ENCODE measurements at places on chromosomes 6 and 20. TPM values are rescaled to one million over a fixed set of nuclear protein-coding genes. Genes with fewer than 3 reads are reported as not detected.
A peak's percentile ranks its signal among the peaks of the same experiment; 100 is the strongest.

Gene TAP2
- 8.0 TPM for total RNA-seq

Gene TCP11
- total RNA-seq, result not detected

Gene NR2E1
- not detected for total RNA-seq

Gene COL9A1
- total RNA-seq, result 0.33 TPM

Gene GRIK2
- 16.6 TPM for total RNA-seq

Gene SLC35D3
- not detected for total RNA-seq

Gene RPS6KA2
- total RNA-seq, result 72.2 TPM

Gene CYB5R4
- 6.4 TPM for total RNA-seq

Gene HAO1
- not detected for total RNA-seq

Gene CFB
- total RNA-seq, result 21.4 TPM

Gene FOXP4
- total RNA-seq, result 42.4 TPM

Gene GUCA1A
- total RNA-seq, result not detected

Gene KIF25
- not detected for total RNA-seq

Gene ARG1
- not detected for total RNA-seq

GRCh38 chr20:31566658-31567379 lies 38.3 kb upstream of the ID1 start:
- DNase-seq, result peak; percentile 89

GRCh38 chr20:56422076-56422823 lies 10.2 kb downstream of the CASS4 start:
- no peak for DNase-seq

DNA sequence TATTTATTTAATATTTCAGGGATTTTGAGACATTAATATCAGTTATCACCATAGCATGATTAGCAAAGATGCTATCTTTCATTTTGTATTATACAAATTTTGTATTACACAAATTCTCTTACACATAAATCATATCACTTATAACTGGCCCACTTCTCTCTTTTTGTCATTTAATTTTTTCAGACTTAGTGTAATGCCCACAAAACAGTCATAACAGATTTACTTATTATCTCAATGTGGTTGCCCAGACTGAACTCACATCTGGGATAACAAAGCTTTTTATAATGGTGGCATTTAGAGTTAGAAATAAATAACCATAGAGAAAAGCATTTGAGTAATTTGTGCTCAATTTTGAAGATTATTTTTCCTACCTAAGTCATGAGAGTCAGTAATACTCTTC lies 148.3 kb downstream of the TFAP2B start:
- no peak for DNase-seq

GRCh38 chr6:110331816-110332215 lies 26.3 kb downstream of the METTL24 start:
- DNase-seq, result no peak

- no peak for DNase-seq
Measured at GRCh38 chr20:47033665-47034064, 139.0 kb downstream of the EYA2 start.

- DNase-seq, result no peak
Measured at GRCh38 chr6:160275511-160276003, 16.9 kb upstream of the SLC22A2 start.

GRCh38 chr6:170011204-170012036 lies 260.0 kb downstream of the ERMARD start:
- peak; percentile 32 for DNase-seq

DNA sequence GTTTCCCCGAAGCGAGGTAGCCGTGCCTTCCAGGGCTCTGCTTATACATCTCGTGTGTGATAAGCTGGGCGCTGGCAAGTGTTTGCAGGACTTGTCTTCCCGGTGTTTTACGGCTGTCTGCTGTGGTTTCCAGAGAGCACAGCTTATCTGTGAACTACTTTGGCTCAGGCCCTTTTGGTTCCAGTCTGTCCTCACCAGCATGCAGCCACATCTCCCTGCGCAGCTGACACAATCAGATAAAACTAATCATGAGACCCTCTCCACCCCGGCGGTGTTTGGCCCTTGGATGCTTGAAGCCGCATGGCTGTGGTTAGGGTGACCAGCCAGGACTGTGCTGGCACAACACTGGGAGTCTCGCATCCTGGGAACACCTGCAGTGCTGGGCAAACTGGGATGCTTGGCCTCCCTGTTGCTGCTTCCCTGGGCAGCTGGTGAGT lies 241.8 kb upstream of the FOXQ1 start:
- no peak for DNase-seq

DNA sequence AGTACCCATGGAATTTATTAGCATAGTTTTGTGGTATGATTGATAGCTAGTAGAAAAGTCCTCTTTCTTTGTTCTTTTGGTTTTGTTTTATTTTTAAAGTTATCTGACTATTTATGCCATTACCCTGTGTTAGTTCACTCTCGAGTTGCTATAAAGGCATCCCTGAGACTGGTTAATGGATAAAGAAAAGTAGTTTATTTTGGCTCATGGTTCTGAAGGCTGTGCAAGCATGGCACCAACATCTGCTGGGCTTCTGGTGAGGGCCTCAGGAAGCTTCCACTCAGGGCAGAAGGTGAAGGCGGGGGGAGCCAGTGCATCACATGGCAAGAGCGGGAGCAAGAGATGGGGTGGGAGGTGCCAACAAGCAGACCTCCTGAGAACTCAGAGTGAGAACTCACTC lies 166.5 kb downstream of the MTHFD1L start:
- DNase-seq, result no peak

- no peak for DNase-seq
Measured at GRCh38 chr6:150567380-150567779, 32.3 kb upstream of the PLEKHG1 start.

GRCh38 chr20:2814076-2814475 lies 711 bp upstream of the C20orf141 start:
- DNase-seq, result no peak

- no peak for DNase-seq
Measured at GRCh38 chr6:91523511-91523910, 936.6 kb upstream of the MAP3K7 start.

DNA sequence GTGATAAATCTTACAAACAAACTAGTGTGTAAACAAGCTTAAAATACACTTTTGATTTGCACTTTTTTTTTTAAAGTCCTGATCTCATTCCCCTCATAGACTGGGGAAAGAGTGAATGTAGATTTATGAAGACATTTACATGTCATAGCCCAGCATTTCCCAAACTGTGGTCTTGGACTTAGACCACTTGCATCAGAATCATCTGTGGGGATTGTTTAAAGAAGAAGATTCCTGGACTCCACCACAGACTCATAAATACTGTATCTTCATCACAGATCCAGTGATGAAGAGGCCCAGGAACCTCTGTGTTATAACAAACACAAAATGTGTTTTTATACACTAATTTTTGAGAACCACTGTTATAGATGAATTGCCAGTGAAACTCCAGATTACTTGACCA lies 99.5 kb downstream of the KCNQ5 start:
- DNase-seq, result no peak

DNA sequence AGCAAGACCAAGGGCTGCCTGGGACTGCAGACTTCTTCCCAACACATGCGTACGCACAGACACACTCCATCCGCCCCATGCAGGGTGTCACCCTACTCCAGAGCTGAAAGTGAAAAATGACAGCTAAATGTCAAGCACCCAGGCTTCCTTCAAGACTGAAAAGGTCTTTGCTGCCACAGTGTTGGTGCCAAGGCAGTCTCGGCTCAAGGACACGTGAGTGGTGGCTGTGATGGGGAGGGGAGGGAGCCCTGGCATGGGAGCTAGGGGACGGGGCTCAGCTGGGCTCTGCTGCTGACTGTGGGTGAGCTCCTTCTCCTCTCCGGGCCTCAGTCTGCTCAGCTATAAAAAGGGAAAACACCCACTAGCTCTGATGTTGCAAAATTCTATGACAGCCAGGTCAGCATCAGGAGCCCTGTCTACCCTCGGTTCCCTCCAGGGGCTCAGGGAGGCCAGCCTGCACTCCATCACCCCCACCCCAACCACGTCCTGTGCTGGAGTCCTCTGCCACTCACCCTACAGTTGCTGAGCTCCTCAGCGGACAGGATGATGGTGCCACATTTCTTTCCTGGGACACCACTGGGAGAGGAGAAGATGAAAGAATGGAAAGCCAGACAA lies 47.6 kb downstream of the CPNE5 start:
- DNase-seq, result no peak

- DNase-seq, result no peak
Measured at GRCh38 chr6:96716221-96716620, 121.1 kb downstream of the GPR63 start.

- no peak for DNase-seq
Measured at GRCh38 chr6:170448317-170448716, 104.8 kb downstream of the PSMB1 start.

DNA sequence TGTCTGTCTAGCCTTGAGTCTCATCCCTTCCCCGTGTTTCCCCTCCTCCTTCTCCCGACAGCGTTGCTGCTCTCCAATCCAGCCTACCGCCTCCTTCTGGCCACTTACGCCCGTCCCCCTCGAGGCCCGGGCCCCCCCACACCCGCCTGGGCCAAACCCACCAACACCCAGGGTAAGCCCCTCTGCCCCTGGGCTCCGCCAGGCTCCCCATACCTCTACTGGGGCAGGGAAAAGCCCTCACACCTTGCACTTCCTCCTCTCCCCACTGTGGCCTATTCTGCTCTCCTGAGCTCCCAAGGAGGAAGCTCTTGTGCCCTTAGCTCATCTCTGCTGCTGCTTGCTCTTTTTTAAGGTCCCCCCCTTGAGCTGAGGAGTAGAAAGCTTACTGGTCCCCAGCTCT lies 11.0 kb downstream of the DDR1 start:
- no peak for DNase-seq

GRCh38 chr20:62305149-62305764 lies 2.5 kb downstream of the ADRM1 start:
- DNase-seq, result peak; percentile 67

GRCh38 chr20:60395991-60396390 lies 437.8 kb downstream of the CDH26 start:
- no peak for DNase-seq

DNA sequence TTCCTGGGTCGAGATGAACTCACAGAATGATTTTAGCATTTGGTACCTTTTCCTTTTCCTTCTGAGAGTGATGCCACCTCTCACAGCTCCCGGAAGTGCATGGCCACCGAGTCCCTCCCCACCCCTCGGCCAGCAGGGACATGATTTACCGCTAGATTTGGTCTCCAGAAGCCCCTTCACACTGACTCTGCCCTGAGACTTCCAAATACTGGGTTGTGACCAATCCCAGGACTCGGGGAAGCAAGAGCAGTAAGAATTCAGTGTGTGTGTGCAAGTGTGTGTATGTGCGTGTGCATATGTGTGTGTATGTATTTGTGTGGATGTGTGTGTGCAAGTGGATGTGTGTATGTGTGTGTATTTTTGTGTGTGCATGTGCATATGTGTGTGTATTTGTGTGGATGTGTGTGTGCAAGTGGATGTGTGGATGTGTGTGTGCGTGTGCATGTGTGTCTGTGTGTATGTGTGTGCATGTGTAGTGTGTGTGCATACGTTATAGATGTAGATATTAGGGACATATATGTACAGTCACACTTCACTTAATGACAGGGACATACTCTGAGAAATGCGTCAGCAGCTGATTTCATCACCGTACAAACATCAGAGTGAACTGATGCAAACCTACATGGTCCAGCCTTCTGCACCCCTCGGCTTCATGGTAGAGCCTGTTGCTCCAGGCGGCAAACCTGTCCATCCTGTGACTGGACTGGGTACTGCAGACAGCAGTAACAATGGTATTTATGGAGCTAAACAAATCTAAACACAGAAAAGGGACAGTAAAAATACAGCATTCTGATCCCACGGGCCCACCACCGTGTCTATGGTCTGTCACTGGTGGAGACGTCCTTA lies 374.5 kb downstream of the TAF4 start:
- DNase-seq, result no peak

- DNase-seq, result no peak
Measured at GRCh38 chr6:52390361-52390727, 28.4 kb downstream of the PAQR8 start.

DNA sequence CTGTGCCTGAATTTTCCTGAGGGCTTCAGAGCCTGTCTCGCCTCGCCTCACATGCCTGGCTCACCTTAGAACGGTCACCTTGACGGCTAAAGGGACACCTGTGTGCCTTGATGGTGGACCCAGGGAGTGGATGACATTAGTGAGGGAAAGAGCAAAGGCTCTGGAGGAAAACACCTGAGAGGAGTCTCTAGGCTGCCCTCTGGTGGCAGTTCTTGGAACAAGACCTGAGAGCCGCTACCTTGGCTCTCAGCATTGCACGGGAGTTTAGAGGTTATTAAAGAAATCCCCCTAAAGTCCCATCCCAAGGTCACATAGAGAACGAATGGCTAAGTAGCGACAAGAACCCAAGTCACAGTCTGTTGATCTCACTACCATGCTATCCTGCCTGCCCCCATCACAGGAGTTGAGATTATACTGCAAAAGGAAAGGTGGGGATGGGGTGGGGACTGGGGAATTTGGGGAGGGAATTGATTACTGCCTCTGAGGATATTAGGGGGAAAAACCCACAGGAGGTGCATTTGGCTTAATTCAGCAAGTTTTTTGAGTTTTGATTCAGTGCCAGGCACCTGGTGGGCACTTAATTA lies 7.9 kb upstream of the CDSN start:
- peak; percentile 79 for DNase-seq

- peak; percentile 74 for DNase-seq
Measured at GRCh38 chr20:35171753-35172433, at the start of gene PROCR. TSS of gene PROCR (plus strand) at chr20:35172072. CDS start at chr20:35172155, 83 bp downstream.

DNA sequence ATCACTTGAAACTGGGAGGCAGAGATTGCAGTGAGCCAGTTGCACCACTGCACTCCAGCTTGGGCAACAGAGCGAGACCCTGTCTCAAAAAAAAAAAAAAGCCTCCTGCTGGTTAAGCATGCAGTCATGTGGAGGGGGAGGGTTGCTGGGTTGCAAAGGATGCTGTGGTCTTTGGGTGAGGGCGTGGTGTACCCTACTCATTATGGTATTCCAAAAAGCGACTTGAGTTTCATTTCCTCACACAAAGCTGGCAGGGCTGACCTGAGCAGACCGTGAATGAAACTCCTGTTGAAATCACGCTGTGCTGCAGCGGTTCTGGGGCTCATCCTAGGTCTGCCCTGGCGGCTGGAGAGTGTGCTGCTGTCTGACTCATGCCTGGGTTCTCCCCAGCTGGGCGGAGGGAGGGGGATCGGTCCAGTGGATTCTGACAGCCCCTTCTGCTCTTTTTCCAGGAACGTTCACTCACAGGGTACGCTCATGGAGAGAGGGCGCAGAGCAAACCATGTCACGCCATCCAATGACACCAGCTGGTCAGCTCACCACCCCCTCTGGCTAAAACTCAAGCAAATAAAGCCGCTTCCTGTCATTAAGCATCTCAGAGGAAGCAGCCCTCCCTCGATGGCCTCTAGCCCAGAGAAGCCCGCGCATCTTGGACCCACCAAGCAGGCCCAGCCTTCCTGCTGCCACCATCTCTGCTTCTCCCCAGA lies 166.2 kb downstream of the SCML4 start:
- DNase-seq, result peak; percentile 9

GRCh38 chr20:37316775-37317170 lies 27.3 kb downstream of the MANBAL start:
- DNase-seq, result no peak

DNA sequence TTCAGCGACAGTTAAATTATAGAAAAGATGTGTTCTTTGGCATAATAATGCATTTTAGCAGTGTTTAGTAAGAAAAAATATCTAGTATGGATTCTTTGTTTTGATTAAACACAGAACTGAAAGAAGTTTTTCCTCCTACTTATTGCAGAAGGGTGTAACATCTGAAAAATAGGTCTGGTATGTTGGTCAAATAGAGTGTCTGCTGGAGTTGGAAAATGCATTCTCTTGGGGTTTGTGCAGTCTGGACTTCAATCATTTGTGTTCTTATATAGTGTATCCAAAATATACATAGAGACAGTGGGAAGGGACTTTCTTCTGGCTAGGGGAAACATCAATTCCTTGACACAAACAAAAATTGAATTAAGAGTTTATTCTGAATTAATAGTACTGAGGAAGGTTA lies 132.4 kb upstream of the MAN1A1 start:
- DNase-seq, result no peak

- no peak for DNase-seq
Measured at GRCh38 chr20:38875175-38875993, 50.8 kb upstream of the FAM83D start.
